ENCODE measurements at places on chromosomes 2 and 18.

- DNase-seq = no peak
Observed at GRCh38 chr2:180516232-180516631, 464.2 kb upstream of the UBE2E3 start.

- DNase-seq = no peak
Observed at GRCh38 chr2:134333646-134334189, 79.8 kb downstream of the MGAT5 start.

GRCh38 chr2:235936493-235936892 lies 231.7 kb downstream of the GBX2 start:
- DNase-seq = no peak

DNA sequence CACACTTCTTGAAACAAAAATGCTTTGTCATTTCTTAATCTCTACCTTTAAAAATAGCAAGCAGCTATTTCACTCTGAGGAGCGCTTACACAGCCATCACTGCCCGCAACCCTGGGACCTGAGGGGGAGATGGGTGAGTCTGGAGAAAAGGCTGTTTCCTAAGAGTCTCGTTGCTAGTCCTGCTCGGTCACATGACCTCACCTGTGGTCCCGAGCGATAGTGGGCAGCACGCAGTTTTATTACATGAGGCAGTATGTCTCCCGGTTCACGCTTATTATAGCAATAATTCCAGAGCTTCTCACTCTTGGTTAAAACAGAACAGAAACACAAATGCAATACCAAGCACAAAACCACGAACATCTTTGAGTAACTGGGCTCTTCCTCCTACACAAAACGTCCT lies 105.3 kb downstream of the ZNF516 start:
- no peak for DNase-seq

- DNase-seq = peak; percentile 96
Observed at GRCh38 chr2:173590276-173590861, 235.7 kb downstream of the CDCA7 start.

- peak; percentile 89 for DNase-seq
Observed at GRCh38 chr18:42038936-42039335, 83.9 kb downstream of the PIK3C3 start.

DNA sequence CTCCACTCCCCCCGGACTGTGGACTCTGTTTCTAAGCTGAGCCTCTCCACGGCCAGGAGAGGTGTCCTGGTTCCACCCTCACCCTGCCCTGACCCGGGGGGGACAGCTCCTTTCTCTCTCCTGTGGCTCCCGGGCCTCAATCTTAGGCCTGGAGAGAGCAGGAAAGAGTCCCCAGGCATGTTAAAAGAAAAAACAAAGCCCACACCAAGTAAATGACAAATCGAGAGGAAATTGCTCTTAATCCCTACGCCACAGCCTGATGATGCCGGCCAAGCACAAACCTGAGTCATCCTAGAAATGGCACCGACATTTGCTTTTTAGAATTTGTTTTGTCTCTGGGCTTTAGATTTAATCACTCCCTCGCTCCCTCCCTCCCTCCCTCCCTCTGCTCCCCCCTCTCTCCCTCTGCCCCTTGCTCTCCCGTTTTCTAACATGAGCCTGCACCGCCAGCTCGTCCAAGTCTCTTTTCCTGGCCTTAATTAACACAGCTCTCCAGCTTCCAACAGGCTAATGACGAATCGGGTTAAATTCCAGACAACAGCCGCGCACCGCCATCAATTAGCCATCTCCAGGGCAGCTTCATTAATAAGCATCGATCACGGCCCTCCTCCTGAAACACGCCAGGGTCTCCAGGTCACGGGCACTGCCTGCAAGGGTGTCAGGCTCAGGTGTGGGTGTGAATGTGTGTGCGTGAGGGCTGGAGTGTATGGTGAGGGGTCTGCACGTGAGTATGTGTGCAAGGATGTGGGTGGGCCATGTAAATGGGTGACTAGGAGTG lies 230.8 kb downstream of the CELF4 start:
- peak; percentile 31 for DNase-seq

- DNase-seq = peak; percentile 75
Observed at GRCh38 chr2:216057688-216058193, 23.9 kb downstream of the PECR start.

Data from EL (cell line).